ENCODE measurements at places on chromosomes 2 and 18.
A peak's percentile ranks its signal among the peaks of the same experiment; 100 is the strongest.

- DNase-seq, result no peak
Measured at GRCh38 chr2:145108959-145109710, 589.2 kb upstream of the ZEB2 start.

GRCh38 chr18:47975105-47975504 lies 44.6 kb upstream of the SMAD2 start:
- DNase-seq, result no peak

DNA sequence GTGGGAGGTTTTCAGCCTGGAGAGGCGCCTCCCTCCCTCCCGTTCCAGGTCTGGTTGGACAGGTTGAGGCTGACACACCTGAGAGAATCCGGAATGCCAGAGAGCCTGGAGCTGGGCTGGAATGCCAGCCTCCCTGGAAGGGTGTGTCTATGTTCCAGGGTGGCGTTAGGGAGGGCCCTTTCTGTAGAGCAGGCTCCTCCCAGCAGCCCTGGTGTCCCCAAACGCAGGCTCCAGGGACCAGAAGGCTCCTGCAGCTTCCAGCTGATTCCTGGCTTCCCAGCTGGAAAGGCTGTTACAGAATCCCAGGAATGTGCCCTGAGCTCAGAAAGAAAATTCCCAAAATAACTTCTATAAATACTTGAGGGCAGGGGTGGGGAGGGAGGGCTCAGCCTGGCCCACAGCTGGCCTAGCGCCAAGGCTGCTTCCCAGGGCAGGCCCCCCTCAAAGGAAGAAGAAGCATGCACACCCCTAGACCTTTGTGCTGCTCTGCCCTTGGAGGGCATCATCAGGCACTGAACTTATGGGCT lies 85.4 kb downstream of the STPG4 start:
- DNase-seq, result no peak

DNA sequence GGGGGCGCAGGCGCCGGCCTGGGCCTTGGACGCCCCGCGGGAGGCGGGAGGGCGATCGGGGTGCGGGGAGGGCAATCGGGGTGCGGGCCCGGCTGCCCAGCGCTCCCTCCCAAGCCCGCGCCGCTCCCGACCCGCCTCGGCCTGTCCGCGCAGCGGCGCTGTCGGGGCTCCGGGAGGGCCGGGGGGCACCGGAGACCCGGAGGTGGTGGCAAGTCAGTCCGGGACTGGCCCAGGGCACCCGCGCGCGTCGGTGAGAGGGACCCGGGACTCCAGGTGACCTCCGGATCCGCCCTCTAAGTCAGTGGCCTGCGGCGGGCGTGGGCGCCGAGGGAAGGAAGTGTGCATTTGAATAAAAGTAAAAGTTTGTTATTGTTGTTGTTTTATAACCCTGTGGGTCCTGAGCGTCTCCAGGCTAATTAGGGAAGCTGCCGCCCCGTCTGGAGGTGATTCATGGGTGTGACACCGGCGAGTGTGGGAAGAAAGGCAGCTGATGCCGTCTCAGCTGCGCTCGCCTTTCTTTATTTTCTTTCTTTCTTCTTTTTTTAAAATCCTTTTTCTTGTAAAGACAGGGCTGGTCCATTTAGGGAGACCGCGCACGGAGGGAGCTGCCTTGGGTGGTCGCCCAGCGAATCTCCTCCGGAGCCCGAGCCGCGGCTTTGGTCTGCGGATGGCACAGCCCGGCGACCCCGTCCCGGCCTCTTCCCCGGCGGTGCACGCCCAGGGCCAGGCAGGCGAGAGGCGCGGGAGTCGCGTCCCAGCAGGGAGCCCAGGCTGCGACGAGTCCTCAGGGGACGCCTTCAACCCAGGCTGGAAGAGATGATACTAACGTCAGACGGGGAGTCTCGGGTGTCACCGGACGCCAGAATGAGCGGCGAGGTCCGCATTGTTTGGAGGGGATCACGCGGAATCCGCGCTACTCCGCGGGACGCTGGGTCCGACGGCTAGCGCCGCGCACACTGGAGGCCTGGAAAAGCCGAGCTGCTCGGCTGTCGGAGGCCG lies 627 bp upstream of the CRACDL start:
- no peak for DNase-seq

DNA sequence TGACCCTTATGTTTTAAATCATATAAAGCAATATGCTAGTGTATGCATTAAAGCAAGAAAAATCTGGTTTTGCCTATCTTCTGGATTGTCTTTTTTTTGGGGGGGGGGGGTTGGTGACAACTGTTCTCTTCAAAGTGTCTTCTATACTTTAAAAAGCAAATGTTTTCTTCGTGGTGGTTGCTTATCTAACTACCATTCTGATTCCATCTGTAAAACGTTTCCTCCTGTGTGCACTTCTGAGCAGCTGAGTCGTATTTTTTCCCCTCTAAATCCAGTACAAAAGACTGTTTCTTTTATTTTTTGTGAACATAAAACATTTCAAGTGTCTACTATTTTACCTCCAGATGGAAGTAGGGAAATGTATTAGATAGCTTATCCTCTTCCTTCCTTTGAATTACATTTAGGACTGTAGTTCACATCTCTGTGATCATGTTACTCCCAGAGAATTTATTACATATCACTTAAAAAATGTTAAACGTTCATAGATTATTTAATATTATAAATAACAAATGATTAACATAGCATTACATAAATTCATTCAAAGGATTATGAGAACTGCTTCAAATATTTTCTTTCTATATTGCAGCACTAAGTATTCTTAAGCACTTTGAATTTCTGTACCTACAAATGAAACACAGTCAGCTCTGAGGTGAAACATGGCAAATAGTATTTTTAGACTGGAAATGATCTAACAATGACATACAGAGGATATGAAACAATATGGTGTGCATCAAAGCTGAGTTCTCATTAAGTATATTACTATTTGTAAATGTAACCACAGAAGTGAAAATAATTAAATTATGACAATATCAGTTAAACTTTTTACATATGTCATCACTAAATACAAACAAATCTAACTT lies 56.4 kb downstream of the SCN3A start:
- no peak for DNase-seq

GRCh38 chr2:225164401-225165050 lies 122.3 kb upstream of the DOCK10 start:
- DNase-seq, result no peak

DNA sequence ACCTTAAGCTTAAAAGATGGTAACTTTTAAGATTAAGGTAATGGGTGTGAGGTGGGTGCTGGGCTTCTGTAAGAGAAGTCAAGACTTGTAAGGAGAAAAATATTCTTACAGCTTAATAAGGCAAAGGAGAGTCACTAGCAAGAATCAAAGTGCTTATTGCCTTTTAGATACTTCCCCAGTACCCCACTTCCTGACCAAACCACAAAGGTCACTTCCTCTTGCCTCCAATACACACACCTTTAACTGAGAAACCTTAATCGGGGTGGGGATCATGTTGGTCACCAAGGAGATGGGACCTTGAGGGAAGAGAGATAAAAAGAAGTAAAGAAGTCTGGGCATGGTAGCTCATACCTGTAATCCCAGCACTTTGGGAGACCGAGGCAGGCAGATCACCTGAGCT lies 10.6 kb upstream of the ATG16L1 start:
- DNase-seq, result no peak

- no peak for DNase-seq
Measured at GRCh38 chr18:33916200-33916599, 308.5 kb downstream of the NOL4 start.

GRCh38 chr2:182597570-182598295 lies 118.3 kb upstream of the DNAJC10 start:
- no peak for DNase-seq

DNA sequence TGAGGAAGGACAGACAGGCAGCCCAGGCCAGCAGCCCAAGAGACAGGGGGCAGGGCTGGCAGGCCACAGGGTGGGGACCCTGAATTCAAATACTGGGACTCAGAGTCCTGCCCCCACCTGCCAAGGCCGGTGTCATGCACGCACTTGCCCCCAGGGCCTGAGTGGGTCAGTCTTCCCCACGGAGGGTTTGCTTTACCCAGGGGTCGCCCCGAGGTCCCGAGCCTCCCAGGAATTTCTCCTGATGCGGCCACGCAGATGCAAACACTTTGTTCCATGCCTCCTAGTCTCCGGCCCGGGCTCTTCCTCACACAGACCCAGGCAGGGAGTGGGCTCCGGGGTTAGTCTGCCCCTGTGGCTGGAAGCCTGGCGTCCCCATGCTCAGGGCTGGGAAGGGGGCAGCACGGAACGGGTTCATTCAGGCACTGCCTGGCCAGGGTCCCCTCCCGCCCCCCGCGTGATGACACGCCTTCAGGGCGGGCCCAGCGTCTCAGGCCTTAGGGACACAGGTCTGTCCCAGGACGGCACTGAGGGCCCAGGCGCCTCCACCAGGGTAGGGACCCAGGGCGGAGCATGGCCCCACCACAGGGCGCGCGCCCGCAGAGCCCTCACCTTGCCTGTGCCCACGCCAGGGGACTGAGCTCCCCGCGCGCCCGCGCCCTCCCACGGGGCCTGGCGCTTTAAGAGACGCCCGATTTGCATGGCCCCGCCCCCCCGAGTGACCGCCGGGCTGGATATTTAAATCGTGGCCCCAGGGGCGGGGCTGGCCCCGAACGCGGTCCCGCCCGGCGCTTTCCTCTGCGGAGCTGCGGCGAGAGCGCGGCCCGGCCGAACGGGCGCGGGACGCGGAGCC lies at the start of gene SNED1:
SNED1 (plus strand) TSS at position 763 of the 850 bp plus-strand sequence. CDS start 220 bp downstream, outside the sequence.
- DNase-seq, result peak; percentile 16

GRCh38 chr2:198327526-198327925 lies 523.1 kb downstream of the PLCL1 start:
- no peak for DNase-seq

- DNase-seq, result no peak
Measured at GRCh38 chr2:213125646-213126347, 25.6 kb downstream of the IKZF2 start.
